Smooth muscle cell of the coronary artery (primary cell): ENCODE measurements at places on chromosomes 1 and 21. TPM values are rescaled to one million over a fixed set of nuclear protein-coding genes. Genes with fewer than 3 reads are reported as not detected.

TFAP2E gene
- 0.08 TPM in 1 of 2 replicates, not detected in the other for total RNA-seq

MIXL1 gene
- total RNA-seq = not detected in 2 replicates

RNF186 gene
- total RNA-seq = not detected in 2 replicates

PKN2 gene
- 8.1 and 12.2 TPM in 2 replicates for total RNA-seq

LAX1 gene
- not detected in 2 replicates for total RNA-seq

NHLH2 gene
- total RNA-seq = not detected in 2 replicates

B4GALT2 gene
- total RNA-seq = 64.8 and 105 TPM in 2 replicates

EVA1C gene
- 7.6 and 14.4 TPM in 2 replicates for total RNA-seq

TRABD2B gene
- under 0.01 TPM in 1 of 2 replicates, not detected in the other for total RNA-seq

OR2T2 gene
- not detected in 2 replicates for total RNA-seq

CTBS gene
- 8.1 and 12.9 TPM in 2 replicates for total RNA-seq

OR2T11 gene
- not detected in 2 replicates for total RNA-seq
